ENCODE measurements at places on chromosomes 7 and 10.

DNA sequence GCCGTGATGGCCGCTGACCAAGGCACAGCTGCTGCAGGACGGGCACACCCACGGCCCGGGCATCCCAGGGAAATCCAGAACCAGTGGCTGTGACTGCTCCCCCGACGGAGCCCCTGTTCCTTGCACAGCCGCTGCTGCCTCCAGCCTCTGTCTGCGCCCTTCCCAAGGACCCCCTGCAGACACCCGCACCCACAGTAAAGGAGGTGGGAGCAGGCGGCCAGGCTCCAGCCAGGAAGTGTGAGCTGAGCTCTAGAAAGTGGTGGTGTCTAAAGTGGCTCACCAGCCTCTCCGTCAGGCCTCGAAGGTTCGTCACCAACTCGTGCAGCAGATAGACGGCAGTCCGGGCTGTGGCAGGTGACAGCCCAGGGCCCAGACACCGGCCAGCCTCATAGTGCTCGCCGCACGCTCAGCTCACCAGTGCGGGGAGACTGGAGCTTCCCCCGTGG lies 306.7 kb downstream of the DNAJB6 start:
- no peak for DNase-seq

DNA sequence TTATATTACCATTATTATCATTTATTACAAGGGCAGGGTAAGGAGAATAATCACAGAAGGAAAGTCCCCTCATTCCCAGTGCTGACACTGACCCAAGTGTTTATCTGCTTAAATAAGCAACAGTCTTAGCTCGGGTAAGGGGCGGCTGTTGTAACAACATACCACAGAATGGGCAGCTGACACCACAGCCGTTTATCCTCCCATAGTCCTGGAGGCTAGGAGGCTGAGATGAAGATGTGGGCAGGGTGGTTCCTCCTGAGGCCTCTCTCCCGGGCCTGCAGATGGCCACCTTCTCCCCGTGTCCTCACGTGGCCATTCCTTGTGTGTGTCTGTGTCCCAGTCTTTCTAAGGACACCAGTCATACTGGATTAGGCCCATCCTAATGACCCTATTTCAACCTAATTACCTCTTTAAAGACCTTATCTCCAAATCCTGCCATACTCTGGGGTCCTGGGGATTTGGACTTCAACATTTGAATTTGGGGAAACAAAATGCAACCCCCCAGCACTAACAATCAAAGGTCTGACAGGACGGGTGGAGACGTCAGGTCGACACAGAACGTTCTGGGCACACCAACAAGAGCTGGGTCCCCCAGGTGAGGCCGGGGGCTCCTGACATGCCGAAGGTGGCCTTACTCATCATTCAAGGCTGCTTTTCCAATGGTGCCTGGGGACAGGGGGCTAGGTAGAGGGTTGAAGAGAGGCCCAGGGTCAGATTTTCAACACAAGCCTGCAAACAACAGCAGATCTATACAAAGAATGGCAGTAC lies 93.5 kb downstream of the TNS3 start:
- no peak for DNase-seq

DNA sequence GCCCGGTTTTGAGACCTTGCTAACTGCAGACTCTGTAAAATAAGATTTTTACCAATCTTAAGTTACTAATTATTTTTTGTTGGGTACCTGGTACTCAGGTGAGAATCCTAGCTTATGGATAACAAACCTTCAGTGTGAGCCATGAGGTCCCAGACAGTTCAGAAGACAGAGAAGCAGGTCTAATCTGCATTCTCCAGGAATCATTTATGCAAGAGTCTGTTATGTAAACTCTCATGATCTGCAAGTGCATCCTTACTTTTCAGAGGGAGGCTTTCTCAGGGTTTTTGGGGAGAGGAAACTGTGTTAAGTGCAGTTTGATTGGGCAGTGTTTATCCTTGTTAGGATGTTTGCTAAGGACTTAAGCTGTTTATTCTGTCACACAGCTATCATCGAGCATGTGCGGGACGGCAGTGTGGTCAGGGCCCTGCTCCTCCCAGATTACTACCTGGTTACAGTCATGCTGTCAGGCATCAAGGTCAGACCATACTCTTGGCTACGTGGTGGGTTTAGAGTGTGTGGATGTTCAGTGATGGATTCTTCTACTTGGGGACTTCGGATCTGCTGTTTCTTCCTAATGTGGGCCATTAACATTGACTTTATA lies 50.2 kb downstream of the SND1 start:
- no peak for DNase-seq

DNA sequence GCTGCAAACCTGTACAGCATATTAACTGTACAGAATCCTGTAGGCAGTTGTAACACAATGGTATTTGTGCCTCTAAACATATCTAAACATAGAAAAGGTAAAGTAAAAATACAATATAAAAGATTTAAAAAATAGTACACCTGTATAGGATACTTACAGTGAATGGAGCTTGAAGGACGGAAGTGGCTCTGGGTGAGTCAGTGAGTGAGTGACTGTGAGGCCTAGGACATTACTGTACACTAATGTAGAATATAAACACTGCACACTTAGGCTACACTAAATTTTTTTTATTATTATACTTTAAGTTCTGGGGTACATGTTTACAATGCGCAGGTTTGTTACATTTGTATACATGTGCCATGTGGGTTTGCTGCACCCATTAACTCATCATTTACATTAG lies 97.3 kb upstream of the STK17A start:
- no peak for DNase-seq

DNA sequence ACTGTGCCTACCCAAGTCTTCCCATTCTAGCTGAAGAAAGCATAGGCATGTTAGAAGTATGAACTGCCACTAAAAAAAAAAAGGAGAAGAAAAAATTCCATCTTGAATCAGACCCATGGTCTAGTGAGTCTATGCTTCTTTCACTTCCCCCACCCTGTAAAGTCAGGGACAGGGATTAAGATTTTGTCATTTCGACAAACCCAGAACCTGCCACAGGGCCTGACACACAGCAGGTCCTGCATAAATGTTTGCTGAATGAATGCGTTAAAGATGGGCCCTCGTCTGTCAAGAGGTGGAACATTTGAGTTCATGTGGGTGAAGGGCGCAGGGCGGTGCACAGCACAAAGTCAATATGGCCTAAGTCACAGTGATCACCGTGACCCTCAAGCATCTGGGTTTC lies 4.9 kb downstream of the HIPK2 start:
- no peak for DNase-seq

GRCh38 chr7:68441645-68442044 lies 1156.6 kb upstream of the AUTS2 start:
- no peak for DNase-seq

GRCh38 chr7:38034062-38034908 lies 113.8 kb downstream of the EPDR1 start:
- no peak for DNase-seq

GRCh38 chr10:132189016-132189415 lies 2.3 kb downstream of the DPYSL4 start:
- DNase-seq: no peak

DNA sequence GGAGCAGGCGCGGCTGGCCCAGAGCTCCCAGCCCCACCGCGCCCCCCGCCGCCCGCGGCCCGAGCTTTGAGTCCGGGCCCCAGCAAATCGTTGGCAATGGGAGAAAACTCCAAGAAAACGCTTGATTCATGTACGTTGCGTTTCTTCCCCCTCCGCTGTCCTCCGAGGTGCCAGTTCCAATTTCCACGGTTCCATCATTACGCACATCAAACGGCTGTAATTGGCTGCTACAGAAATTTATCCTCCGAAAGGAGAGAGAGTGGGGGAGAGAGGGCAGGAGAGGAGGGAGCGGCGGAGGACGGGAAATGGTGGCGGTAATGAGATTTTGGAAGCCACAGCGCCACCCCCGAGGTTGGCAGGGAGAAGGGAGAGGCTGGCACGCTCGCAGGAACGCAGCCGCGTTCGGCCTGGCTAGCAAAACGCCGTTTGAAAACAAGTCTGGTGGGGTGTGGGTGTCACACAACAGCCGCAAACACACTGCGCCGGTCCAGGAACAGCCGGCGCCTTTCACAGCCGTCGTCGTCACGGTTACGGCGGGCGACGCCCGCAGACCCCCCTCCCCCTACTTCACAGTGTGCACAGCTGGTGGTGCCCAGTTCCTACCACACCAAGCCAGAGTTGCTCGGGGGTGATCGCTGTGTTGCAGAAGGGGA lies 57.5 kb downstream of the UNCX start:
- no peak for DNase-seq
